ENCODE measurements at places on chromosomes 1 and 21.

DNA sequence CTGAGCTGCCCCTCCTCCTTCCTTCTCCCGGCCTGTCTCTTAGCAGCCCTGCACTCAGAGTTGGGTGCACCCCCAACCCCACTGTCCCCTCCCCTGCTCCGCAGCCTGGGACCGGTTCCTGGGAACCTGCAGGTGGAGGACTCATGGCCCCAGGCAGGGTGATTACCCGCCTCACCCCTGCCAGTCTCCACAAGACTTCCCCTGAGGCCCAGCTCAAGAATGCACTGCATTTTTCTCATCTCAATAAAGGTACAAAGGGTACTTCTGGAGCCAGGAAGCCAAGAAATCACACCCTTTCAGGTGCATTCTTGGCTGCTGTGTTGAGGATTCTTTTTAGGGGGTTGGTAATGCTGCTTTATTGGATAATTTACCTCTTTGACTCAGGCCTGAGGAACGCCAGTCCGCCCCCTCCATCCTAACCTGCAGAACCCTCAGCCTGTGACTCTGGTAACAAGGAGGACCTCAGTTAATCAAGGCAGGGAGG is 126.3 kb upstream of the TMPRSS2 start:
- DNase-seq, result no peak

DNA sequence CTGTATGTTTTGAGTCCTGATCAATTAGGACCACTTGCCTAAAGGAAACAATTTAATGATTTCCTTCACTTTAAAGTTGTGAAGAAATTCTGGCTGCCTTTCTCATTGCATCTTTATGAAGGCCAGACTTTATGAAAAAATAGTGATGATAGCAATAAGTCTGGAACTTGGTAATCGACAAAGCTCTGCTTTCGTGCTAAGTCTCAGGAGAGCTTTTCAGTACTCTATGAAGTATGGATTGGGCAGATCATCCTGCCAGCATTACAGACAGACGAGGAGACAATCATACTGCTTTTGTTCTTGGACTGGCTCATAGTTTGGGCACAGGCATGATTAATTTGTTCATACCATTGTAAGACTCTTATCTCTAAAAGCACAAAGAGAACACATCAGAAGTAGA is 45.5 kb upstream of the KCNJ15 start:
- DNase-seq, result no peak

- no peak for DNase-seq
These were observed at the start of gene CNKSR1 for GRCh38 chr1:26177182-26177684. CNKSR1 (plus strand) TSS chr1:26177491; CDS start chr1:26177548, 57 bp downstream.

DNA sequence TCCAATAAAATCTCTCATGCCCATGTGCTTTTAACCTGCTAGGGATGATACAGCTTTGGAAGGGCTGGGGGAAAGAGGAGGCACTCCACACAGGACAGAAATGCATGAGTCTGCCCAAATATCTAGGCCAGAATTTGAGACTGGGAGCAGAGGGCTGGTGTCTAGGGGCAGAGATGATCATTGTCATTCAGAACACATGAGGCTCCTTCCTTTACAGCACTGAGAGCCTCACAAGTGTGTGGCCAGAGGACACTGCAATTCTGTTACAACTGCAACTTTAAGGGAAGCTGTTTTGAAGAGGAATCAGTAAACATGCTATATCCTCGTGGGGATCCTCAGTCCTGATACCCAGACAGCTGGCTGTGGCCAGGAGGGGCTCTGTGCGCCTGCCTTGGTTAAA is 541.3 kb downstream of the OMA1 start:
- no peak for DNase-seq

DNA sequence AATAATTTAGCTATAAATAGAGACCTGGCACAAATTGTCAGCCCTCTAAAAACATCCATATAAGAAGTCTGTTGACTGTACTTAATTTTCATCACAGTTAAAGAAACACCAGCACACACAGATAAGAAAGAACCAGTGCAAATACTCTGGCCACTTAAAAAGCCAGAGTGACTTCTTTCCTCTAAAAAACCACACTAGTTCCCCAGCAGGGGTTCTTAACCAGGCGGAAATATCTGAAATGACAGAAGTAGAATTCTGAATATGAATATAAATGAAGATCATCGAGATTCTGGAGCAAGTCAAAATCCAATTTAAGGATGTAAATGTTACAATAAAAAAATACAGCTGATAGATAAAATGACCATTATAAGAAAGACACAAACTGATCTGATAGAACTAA is 870.6 kb upstream of the ADGRL4 start:
- no peak for DNase-seq

DNA sequence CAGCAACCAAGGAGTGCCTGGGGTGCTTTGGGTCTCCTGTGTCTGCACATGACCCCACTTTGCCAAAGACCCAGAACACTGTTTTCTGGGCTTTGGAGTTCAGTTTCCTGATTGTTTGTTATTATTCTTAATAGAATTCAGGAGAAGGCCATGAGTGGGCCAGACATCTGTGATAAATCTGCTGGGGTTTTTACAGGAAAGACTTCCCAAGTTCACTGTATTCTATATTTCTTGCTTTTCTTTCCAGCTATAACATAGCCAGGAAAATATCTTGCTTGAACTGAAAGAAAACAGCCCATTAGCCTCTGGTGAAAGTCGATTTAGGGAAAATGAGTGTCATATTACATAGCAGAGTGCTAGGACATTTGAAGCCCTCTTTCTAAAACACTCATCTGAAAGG is 345.1 kb upstream of the USP24 start:
- DNase-seq, result no peak

DNA sequence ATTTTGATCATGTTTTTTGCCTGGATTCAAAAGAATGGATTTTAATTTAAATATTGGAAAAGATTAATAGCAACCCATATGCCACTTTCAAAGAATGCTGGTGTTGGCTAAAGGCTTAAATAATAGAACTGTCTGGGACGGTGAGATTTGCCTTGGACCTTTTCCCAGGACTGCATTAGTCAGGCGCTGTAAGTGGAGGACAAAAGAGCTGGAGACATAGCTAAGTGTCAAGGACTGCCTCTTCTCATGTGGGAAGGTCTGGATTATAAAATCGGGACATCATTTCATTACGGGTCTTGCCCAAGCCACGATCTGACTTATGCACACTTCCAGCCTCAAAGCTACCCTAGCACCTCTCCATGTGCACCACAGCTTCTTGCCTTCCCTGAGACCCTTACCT is 458.5 kb upstream of the DEPDC1 start:
- no peak for DNase-seq

DNA sequence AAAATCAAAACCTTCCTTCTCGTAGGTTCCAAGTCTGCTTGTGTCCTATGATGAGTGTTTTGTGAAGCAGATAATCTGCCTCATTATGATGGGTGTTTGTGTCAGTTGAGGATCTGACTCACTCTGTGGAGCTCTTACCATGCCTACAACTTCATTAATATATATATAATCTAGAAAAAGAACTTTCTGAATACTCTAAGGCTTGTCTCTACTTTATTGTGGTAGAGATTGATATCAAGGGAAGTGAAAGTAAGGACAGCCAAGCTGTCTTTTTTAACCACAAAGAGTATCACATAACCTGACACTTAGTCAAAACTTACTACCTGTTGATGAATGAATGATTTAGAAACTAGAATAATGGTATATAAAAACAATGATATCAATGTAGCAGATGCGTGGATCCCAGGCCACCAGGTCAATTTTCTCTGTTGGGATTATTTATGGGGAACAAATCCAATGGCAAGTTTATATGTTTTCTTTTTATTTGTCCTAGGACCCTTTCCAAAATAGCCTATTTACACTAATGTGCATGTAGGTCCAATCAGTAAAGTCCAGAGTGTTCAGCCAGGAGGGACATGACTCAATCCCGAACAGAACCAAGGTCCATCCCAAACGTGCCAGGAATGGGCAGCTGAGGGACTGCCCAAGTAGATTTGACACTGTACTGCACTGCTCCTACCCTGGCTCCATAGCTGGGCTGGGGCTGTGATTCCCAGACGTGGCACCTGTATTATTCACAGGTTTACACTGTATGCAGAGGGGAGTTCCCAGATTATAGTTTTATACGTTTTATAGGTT is 182.3 kb upstream of the GREM2 start:
- DNase-seq, result no peak

DNA sequence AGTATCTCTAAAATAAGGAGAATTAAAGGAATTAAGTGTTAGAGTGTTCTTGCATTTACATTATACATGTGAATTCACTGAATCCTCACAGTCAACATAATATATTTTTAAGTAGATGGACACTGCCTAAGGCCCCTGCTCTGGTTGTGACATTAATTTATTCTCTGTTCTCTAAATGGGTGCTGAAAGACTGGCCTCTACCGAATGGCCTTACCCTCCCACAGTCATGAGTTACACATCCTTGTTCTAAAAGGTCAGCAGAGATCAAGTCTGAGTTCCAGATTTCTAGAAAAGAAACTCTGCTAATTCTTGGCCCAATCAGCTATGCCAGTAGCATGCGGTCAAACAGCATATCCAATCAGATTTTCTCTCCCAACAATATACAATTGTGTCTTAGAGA is 193.2 kb downstream of the TM2D1 start:
- DNase-seq, result no peak

- DNase-seq, result no peak
These were observed at the start of gene PIK3CD for GRCh38 chr1:9651565-9652378. PIK3CD (plus strand) TSS chr1:9651731; CDS start chr1:9710456, 58,725 bp downstream.

DNA sequence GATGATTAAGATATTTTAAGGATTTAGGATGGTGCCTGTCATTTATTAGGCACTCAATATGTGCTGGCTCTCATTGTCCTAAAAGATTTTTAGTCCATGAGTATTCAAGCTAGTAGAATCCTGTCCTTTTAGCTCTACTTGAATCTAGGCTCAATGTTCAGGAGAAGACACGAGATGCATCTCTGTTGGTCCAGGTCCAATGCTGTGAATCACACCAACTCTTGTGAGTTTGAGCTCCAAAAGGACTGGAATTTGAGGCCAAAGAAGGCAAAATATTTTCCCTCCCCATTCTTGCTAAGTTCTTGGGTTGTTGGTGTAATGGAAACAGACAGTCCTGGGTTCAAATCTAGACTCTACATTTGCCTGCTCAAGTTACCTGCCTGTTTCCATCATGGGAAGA is 1.4 kb upstream of the PODN start:
- no peak for DNase-seq

- DNase-seq, result no peak
These were observed 1.3 kb downstream of the GPR3 start for GRCh38 chr1:27393641-27394281.

DNA sequence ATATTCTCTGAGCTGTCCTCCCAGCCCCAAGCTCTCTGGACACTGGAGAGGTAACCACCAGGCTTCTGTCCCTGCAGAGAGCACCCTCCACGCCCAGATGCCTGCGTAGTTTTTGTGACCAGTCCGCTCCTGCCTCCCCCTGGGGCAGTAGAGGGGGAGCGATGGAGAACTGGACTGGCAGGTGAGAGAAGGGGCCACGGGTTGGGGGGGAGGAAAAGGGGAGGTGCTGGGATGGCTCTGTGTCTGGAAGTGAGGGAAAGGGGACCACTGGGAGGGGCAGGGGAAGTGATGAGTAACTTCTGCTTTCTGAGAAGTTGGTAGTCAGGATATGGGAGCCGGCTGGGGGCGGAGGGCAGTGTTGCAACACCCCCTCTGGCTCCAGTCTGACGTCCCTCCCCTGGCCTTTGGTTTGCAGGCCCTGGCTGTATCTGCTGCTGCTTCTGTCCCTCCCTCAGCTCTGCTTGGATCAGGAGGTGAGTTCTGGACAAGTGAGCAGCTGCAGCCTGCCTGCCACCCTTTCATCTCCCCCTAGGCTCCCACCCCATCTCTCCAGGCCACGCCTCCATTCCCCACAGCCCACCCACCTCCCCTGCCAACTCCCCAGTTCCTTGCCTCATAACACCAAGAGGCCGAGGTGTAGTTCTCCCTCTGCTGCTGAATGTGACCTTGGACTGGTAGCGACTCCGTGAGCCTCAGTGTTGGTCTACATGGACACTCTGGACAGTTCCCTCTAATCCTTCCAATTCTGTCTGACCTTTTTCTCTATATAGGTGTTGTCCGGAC is 3.1 kb downstream of the ADAMTSL4 start:
- DNase-seq, result no peak

GRCh38 chr21:44402323-44403105 is 49.1 kb downstream of the TRPM2 start:
- no peak for DNase-seq

DNA sequence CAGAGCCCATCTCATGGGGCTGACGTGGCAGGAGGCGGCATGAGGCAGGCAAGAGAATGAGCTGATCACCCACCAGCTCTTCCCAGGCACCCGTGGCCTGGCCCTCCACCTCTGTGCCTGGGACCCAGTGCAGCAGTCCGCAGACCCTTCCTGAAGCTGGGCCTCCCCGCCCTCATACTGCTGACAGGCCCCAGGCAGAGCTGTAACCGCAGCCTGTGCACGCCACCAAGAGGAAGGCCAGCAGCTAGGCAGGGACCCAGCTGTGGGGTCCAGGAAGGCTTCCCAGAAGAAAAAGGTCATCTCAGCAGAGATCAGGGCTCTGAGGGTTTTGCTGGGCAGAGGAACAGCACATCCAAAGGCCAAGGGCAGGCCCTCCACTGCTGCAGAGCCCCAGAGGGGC is 9.8 kb upstream of the MTFR1L start:
- DNase-seq, result no peak

GRCh38 chr1:206006946-206007345 is 3.8 kb upstream of the RAB7B start:
- DNase-seq, result no peak

DNA sequence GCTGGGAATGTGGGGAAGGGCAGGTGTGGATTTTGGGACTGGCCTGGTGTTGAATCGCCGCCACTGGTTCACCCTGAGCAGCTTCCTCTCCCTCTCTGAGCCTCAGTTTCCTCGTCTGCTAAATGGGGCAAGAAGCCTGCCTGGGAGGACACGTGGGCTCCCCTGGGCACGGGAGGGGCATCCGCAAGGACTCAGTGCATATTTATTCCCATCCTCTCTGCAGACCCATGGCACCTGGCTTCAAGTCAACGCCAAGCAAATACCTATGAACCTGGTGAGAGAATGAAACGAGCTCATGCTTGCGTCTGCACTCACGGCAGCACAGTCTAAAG is 234.4 kb downstream of the PTPRU start:
- DNase-seq, result no peak

GRCh38 chr1:56064705-56065104 is 514.7 kb downstream of the PLPP3 start:
- no peak for DNase-seq

DNA sequence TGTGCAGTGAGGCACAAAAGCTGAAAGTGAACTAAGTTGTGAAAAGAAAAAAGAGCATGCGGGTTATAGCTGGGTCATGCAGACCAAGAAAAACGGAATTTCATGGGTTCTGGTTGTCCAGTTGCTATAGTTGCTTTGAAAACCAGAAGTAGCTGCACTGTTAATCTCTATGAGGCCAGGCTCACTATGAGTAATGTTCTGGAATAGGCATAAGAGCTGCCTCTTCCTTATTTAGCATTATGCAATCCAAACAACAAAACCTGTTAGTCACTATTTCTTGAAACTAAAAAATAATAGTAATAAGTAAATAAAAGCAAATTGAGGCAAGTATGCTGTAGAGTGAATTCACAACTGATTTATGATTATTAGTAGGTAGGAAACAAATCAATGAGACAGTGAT is 1383.7 kb downstream of the MRPL39 start:
- DNase-seq, result no peak

- DNase-seq, result no peak
These were observed 40.3 kb upstream of the CCDC190 start for GRCh38 chr1:162901243-162901642.

All from SHP77 treated with DMSO at 0.1 percent for 48 hours (cell line).